ENCODE measurements at places on chromosomes 4 and X.

GRCh38 chr4:77268108-77268507 lies 111.1 kb downstream of the CCNG2 start:
- DNase-seq: no peak

DNA sequence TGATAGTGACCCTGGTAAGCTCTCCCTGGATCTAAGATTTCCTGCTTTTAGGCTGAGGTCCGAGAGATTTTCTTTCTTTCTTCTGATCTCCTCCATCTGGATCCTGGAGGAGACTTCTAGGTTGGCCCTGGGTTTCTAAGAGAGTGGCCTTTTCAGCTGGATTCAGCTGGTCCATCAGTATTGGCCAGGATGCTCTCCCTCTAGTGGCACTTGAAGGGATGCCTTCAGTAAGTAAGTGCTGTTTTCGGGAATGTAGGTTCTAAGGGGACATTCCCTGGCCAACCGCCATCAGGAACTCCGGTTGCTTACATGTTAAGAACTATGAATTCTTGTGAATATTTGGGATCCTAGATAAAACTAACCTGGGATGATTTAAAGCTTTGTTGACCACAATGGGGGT lies 56.9 kb downstream of the SERTM2 start:
- DNase-seq: no peak

DNA sequence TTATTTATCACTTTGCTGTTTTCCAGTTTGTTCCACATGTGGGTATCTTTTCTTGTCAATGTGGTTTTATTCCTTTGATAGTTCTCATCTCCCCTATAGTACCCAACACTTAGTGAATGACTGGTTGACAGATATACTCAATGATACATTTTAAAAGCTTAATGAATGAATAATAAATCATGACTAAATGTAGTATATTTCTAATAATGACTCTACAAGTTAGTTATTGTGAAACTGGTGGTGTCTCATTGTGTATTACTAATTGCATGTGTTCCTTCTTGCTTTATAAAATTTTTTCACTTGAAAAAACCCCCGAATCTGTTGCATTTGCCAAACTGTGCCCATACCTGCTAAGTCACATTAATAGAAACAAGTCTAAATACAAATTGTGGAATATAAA lies 95.4 kb downstream of the MBNL3 start:
- no peak for DNase-seq

GRCh38 chr4:169622566-169622965 lies 2.2 kb downstream of the CLCN3 start:
- DNase-seq: no peak

- no peak for DNase-seq
These were observed 6.8 kb upstream of the CISD2 start for GRCh38 chr4:102862016-102862415.

GRCh38 chr4:78370631-78371372 lies 180.8 kb upstream of the ANXA3 start:
- no peak for DNase-seq

DNA sequence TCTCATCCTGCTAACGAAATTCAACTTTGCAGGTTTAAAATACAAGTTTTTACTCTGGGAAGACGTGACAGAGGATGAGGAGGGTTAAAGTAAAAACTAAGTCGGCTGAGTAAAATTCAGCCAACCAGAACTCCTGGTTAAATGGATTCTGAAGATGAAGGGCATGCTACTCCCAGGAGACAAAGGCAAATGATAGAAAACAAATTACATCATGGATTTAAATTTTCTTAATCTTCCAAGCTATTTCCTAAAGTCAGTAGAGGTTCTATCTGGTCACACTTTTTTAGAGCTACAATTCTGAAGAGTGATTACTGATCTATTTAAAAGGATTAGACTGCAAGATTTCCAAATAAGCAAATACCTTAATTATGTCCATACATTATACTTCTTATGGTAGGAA lies 47.9 kb downstream of the ZNF827 start:
- no peak for DNase-seq
